ENCODE measurements at places on chromosomes 7 and 10.

DNA sequence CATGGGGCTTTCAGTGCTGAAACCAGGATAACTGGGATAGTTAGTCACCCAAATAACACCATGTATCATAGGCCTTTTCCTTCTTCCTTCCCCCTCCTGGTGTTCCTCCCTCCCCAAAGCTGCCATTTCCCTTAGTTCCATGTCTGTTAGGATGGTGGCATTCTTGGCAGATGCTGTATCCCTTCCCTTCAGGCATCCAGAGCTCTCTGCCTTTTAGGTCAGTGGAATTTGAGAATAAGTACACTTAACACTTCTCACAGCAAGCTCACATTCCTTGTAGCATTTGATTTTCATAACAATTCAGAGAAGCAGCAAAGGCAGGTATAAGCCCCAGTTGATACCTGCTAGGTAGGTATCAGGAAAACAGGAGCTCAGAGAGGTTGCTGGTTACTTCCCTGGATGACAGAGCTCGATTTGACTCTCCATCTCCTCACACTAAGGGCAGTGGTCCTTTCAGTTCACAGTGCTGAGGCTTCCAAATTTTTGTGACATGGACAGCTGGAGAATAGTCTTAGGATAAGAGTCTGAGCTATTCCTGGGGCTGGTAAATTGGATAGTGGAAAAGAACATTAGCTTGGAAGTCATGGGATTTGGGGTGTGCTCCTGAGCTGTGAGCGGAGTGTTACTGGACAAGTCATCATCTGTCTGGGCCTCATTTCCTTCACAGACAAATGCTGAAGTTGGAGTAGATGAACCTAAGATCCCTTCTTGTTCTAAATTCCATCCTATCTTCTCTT is 108.7 kb upstream of the RHOBTB1 start:
- no peak for DNase-seq

GRCh38 chr7:94261067-94261466 is 133.6 kb upstream of the COL1A2 start:
- no peak for DNase-seq

GRCh38 chr10:91034042-91034441 is 113.2 kb upstream of the ANKRD1 start:
- no peak for DNase-seq

DNA sequence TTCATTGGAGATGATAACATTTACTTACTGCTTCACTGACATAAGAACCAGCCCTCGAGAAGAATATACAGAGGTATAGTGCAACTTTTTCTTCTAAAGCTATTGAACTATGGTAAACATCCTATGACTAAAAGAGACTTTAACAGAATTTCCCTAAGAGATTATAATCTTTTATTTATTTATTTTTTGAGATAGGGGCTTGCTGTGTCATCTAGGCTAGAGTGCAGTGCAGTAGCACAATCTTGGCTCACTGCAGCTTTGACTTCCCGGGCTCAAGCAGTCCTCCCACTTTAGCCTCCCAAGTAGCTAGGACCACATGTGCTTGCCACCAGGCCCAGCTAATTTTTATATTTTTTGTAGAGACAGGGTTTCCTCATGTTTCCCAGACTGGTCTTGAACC is 258.5 kb upstream of the FERD3L start:
- DNase-seq, result no peak

DNA sequence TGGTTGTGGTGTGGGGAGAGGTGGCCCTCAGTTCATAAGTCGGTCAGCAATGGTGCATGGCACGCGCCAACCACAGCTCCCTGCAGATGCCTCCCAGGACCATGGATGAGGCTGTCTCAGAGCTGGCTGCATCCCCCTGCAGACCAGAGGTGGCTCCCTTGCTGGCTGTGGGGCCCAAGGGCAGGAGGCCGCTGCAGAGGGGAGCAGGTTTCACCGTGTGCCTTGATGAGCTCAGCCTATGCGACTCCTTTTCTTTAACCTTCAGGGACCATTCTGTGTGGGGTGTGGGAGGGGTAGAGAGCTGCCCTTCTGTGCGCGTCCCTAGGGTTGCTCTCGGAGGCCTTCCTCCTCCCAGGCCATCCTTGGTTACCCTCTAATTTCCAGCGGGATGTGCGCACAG is 152.4 kb downstream of the ACTR3B start:
- no peak for DNase-seq

- DNase-seq, result no peak
Observed at GRCh38 chr10:6119962-6120361, 31.1 kb downstream of the RBM17 start.

DNA sequence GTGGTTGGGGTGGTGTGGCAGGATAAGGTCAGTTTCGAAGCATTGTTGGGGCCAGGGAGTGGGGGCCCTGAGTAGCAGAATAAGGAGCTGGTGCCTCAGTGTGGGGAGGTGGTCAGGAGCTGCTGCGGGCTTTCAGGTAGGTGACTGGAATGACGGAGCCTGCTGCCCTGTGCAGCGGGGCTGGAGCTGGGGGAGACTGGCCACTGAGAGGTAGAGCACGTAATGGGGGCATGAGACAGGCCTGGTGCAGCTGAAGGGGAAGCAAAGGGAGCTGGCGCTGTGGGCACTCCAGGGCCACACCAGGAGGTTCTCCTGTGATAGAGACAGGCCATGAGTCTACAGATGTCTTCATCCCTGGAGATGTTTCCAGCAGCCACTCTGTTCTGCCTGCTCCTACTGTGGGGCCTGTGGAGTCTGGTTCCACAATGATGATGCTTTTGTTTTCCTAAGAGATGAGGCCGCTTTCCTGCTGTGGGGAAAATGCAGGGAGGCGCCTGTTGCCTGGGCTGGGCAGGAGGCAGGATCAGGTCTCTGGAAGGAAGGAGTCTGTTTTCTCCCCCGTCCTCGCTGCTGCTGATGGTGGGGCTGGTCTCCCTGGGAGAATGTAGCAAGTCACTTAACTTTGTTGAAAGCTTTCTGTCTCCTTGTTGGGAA is 31.1 kb downstream of the NUB1 start:
- DNase-seq, result no peak

- no peak for DNase-seq
Observed at GRCh38 chr7:37425498-37425897, 23.2 kb downstream of the ELMO1 start.

DNA sequence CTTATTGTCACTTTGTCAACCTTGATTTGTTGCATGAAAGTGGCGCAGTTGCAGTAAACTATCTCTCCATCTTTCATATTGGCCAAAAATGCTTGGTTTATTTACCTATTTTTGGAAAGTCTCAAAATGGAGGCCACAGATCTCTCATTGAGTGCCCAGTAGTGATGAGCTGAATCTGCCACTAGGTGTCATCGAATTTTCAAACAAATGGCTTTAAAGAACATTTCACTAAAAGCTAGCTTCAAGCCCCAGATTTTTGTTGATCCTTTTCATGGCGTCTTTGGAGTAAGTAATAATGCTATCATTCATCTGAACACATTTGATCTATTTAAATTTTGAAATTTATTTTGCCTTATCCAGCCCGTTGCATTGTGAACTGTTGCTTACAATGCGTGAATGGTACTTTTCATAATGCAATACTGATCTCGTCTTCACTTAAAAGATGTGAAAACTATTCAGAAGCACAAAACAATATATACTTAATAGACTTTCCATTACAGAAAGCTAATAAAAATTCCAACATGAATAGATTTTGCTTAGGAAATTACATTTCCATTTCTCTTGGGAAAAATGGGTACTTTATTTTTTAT is 236.2 kb downstream of the DNAJB9 start:
- DNase-seq, result peak; percentile 1
